ENCODE measurements at places on chromosomes 16 and 17.

- DNase-seq: no peak
These were observed 37.2 kb upstream of the TBX2 start for GRCh38 chr17:61362396-61362795.

- no peak for DNase-seq
These were observed 62.1 kb downstream of the GPRC5B start for GRCh38 chr16:19822533-19822932.

GRCh38 chr17:19757536-19758180 lies 9.6 kb upstream of the ALDH3A1 start:
- no peak for DNase-seq

DNA sequence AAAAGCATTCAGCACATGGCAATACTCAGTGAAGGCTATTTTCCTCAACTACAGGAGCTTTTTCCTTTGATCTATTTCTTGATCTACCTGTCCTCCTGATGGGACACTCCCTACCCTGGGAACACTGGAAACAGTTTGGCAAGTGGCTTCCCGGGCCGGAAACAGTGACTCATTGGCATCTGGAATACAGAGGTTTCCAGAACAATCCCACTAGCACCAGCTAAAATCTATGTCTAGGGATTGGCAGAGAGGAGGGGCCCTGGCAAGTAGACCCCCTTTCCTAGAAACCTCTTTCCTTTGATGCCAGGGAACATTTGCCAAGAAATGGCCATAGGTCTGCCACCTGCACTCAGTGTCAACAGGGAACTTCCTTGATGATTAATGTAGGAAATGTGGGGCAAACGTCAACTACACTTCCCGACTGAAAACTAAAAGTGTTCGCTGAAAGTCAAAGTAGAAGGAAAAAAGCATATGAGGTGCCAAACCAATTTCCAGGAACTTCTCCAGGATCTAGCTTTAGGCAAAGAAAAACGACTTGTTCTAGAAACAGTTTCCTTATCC lies 30.4 kb upstream of the FBXW10B start:
- no peak for DNase-seq

- DNase-seq: no peak
These were observed 27.5 kb downstream of the MYBBP1A start for GRCh38 chr17:4527566-4528125.
